Cortex of kidney (tissue), 1 donor: ENCODE measurements at places on chromosomes 3 and 15.

- DNase-seq, result no peak
These were observed 846.3 kb upstream of the ARPP21 start for GRCh38 chr3:34793057-34793456.

- DNase-seq, result no peak
These were observed 142.3 kb upstream of the WNT5A start for GRCh38 chr3:55629432-55629831.

- no peak for DNase-seq
These were observed 78.0 kb downstream of the CHCHD6 start for GRCh38 chr3:126781889-126782491.

DNA sequence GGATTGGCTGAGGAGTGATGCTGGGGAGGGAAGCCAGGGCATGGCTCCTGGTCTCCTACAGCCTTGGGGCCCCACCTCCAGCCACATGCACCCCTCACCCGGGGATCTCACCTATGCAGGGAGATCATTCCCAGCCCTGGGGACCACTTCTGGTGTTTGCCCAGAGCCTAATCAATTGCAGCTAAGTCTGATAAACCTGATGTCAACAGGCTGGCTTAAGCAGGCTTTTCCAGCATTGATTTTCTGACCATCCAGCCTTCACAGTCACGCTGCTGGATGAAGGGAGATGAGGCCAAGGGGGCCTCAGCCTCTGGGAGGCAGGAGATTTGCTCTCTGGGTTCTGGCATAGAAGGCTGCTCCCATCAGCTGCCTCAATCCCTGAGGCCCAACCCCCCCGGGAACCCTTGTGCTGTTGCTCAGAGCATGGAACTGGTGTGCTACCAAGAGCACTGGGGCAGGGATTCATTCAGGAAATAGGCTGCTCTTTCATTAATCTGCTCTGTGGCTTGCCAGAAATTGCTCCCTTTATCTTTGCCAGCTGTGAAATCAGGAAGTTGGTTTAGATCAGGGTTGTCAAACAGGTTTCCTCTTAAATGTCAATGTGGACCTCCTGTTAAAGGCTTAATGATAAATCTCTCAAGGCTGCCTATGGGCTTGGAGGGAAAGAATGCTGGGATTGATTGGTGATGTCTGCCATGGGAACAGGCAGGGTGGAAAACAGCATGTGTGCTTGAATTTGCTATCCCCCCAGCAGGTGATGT lies 19.0 kb downstream of the FAM3D start:
- DNase-seq, result no peak

DNA sequence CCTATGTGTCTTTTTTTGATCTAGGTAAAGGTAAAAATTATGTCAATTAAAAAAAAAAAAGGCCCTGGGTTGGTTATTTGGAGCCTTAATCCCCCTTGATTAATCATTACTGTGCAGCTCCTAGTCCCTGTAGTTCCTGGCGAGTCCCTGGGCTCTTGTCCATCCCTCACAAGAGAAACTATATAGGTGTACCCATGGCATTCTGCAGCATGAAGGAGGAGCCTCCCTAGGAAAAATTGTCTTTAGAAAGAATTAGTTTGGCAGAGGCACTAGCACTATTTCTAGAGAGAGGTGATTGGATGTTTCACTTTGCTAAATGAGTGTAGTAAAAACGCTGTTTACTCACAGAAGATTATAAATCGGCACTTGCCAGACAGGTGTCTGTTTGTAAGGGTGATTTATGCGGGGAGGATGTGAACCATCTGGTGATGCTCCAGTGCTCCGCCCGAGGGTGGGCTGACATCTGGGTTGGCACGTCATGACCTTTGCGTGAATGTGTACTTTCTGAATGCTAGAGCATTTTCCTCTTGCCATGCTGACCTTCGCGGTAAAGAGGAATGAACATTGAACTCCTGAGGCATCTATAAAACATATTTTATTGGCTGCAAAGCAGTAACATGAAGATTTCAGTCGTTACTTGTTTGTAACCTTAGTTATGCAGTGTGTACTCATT lies 12.6 kb downstream of the PLCL2 start:
- no peak for DNase-seq

- no peak for DNase-seq
These were observed 79.5 kb upstream of the EIF1B start for GRCh38 chr3:40229963-40230362.
